ENCODE measurements at places on chromosomes 16 and 17.

- DNase-seq = no peak
Measured at GRCh38 chr16:77409311-77409710, 25.5 kb downstream of the ADAMTS18 start.

DNA sequence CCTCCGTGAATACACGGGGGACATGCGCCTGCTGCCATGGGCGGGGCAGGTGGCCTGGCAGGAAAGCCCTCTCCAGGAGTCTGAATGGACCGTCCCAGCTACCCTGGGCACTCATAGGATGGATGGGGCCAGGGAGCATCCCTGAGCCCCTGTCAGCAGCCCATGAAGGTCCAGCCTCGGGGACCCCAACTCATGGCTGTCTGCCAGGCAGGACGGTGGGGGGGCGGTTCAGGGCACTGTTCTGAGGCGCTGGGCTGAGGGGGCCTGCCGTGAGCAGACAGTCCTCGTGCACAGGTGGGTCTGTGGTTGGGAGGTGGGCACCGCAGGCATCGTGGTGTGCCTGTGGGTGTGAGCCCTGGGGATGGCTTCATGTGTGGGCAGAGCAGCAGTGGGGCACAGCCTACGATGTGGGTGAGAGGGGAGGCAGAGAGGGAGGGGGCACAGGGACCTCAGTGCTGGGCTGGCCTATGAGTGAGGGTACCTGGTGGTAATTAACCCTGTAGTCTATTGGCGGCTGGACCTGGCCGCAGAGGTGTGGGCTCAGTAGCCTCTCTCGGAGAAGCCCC is 6.5 kb upstream of the PKMYT1 start:
- DNase-seq = no peak

DNA sequence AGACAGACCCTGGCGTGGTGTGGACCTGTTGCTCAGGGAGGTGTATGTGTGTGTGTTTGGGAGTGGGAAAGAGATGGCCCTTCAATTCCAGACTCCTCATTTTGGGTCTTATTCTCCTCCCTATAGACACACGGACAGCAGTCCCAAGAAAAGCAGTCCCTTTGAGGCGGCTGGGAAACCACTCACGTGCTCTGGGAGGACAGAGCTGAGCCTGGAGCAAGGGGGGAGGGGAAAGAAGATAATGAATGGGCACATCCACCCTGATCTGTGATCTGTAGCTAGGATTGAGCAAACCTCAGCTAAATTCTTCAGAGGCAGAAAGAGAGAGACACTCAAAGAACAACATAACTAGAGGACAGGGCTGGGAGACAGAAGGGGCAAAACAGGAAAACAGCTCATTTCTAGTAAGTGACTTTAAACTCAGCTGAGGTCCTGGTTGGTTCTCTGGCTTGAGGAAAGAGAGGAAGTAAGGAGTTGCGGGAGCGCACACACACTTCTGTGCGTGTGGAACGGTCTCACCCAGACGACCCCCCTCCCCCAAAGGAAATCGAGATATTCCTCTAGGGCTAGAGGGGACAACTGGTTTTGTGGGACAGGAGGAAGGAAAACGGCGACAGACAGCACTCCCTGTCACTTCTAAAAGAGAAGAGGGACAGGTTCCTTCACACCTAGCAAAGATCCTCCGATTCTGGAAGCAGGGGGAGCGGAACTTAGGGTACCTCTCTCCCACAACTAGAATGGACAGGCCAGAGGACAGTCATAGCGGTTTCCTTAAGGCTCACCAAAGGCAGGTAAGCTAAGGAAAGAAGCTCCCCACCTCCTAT is 658 bp downstream of the RAB5C start:
- no peak for DNase-seq

GRCh38 chr17:497241-498034 is 144.8 kb upstream of the RPH3AL start:
- DNase-seq = no peak

DNA sequence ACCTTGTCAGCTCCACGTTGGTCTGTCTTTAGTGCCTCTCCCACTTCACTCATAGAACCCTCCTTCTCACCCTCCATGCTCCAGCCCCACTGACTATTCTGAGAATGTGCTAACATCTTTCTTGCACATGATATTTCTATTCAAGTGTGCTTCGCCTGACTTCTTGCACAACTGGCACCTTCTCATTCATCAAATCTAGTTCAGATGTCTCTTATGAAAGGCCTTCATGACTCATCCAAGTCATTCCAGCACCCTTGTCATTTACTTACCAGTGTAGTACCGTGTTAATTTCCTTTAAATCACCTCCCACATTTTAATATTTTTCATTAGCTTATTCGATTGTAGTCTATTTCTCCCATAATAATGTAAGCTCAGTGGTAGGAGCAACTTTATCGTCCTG is 197.8 kb upstream of the PIRT start:
- no peak for DNase-seq

DNA sequence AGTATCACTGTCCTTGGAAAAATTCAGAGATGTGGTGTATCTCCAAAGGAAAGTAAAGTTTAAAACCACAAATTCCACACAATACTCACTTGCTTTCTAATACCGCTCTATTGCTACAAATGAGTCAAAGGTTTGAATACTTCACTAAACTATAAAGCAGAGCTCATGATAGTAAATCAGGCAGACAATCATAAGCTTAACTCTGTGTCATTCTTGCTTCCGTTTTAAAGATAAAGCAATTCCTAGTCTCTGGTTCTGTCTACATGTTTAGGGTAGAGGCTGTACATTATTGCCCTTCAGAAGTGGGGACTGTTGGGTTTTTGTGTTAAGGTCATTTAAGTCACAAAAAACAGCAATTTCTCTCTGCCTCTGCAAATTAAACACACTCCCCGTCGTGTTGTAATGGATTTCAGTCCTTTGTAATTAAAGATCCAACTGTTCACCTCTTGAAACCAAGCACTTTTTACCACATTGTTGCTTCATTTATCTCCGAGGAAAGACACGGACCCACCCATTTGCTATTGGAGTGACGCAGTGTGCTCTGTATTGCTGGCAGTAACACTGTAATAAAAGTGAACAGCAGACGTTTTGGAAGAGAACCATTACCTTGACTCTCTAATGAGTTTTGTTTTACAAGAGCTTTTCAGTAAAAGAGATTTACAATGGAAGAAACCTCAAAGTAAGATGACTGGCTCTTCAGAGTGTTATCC is 83.1 kb upstream of the CNTNAP4 start:
- DNase-seq = no peak

DNA sequence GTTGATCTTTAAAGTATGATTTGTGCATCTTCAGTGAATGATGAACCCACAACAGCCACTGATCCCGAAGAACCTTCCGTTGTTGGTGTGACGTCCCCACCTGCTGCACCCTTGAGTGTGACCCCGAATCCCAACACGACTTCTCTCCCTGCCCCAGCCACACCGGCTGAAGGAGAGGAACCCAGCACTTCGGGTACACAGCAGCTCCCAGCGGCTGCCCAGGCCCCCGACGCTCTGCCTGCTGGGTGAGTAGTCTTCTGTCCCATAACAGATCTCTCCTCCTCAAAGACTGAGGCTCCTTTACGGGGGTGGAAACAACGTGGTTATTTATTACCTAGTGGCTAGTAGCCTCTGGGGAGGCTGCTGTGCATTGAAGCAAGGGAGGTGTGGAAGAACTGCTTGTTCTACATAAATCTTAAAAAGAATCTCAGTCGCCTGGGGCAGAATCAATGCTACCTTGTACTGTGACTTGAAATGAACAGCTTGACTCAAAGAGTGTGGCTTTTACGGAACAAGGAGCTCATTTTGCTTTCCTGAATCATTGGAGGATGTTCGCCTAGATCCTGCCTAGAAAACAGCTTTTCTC is 63.0 kb upstream of the CLEC18A start:
- DNase-seq = no peak

DNA sequence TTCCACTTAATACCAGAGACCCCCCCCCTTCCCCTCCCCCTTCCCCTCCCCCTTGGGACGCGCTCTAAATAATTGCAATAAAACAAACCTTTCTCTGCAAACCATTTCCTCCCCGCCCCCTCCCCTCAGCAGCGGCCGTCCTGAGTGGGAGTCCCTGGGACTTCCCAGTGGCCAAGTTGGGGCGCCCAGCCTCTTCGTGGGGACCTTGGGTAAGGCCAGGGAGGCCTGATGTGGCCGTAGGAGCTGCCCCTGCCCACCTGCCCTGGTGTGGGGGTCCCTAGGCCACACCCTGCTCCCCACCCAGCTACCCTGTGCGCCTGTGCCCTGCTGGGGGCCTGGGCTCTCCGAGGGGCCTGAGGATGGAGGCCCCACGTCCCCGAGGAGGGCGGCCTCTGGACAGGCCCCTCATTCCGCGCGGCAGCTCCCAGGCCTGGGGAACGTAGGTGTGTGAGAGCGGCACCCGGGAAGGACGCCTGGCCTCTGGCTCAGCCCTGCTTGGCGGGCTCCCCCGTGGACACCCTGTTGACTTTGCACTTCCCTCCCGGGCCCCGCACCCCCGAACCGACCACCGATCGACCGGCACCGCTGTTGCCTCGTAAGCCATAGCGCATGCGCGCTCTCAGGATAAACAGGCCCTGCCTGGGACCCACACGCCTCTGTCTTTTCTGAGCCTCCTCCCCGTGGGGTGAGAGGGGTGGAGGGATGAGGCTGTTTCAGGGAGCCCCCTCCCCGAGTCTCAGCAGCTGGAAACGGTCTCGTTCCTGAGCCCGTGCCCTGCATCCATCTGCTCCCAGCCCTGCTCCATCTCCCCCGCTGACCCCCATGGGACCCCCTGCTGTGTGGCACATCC is 9.0 kb downstream of the NTHL1 start:
- no peak for DNase-seq

DNA sequence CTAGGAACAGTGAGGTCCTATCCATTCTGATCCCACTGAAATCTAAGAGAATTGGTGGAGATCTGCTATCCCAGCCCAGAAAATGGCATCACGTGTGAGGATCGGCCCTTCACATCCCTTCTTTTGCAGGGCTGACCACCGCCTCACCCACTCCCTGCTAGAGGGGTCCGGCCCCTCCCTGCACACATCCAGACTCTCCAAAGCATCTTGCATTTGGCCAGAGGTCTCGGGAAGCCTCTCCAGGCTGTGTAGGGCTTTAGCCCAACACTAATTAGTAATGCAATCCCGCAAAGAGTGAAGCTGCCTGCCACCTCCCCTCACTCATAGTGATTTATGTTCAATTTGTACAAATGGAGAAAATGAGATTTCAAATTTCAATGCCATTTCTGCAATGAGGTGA is 434.4 kb upstream of the ZFHX3 start:
- DNase-seq = no peak

All from cardiac septum (tissue), 1 donor.